Heart right ventricle (tissue), 16 donors: ENCODE measurements at places on chromosomes 7 and 10. TPM values are rescaled to one million over a fixed set of nuclear protein-coding genes. Genes with fewer than 3 reads are reported as not detected.

DNA sequence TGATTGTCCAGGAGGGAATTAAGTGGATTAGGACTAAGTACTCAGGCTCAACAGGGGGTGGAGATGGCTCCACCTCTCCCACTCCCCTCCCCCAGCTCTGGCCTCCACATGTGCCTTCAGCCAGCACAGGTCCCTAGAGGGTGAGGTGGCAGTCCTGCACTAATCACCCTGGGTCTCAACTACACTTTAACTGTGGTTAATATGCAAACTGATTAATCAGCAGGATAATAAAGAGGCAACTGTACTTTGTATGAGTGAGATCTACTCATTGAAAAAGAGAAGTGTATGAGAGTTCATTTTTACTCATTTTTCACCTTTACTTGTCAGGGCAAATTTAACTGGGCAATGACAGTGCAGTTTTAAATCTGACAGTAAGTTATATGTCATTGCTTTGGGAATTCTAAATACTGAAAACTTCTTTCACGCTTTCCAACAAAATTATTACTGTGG, 223.8 kb upstream of the CCDC6 start:
- H3K4me1 ChIP-seq = peaks cover 4% of the 10 kb centered on the region
- no peak for DNase-seq
- no peak overlapping the region for H3K27ac ChIP-seq
- H3K36me3 ChIP-seq = no peaks in the 10 kb centered on the region

DNA sequence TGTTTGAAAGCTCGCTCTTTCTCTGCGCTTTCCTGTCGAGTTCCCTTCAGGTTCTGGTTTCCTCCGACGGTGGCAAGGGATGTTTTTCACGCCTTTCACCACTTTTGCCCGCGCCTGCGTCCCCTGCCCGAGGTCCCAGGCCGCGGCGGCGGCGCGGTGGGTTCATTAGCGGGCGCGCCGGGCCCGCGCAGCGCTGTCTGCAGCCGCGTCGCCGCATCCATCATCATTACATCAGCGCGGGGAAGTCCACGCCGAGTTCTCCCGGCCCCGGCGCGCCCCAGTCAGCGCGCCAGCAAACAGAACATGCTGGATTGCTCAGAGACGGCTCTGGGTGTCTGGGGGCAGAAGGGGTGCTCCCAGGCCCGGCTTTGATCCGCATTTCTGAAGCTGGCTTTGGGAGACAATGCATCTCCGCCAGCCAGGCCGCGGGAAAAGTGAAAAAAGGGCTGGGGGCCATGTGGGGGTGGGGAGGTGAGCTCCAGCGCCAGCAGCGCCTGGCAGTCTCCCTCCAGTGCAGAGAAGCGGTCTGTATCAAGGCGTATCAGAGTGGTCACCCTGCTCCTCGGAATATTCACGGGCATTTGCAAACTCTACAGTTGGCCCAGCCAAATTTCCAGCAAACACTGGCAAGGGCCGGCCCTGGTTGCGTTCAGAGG, 8.9 kb downstream of the GLI3 start:
- peaks cover 18% of the 10 kb centered on the region for H3K27me3 ChIP-seq
- DNase-seq = peak; percentile 20
- peaks cover 11% of the 10 kb centered on the region for H3K4me1 ChIP-seq
- peak overlapping the region; percentile 29 for H3K4me3 ChIP-seq
- H3K36me3 ChIP-seq = no peaks in the 10 kb centered on the region

- H3K4me3 ChIP-seq = no peak overlapping the region
- no peaks in the 10 kb centered on the region for H3K4me1 ChIP-seq
- no peaks in the 10 kb centered on the region for H3K36me3 ChIP-seq
- peaks cover 29% of the 10 kb centered on the region for H3K27me3 ChIP-seq
- H3K27ac ChIP-seq = no peak overlapping the region
Measured at GRCh38 chr7:70177166-70177565, 578.9 kb downstream of the AUTS2 start.

DNA sequence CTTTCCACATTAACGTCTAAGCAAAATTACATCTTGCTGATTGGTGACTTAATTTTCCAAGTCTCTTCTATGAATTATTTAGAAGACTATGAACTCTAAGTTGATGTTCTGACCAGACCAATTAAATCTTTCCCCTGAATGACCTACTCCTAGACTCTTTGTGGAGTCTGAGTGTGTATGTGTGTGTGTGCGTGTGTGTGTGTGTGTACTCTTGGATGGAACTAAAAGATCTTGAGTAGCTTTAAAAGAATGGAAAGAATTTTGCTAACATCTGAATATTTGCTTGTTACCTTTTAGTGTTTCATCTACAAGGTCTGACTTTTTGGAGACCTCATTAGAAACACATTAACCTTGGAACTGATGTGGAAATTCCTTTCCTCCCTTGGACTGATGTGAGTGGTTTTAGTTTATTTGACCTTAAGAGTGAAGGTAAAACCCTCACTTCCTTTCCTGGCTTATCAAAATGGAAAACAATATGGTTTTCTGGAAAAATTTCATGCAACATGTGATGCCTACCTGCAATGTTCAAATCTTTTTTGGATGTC, 257.1 kb downstream of the GATA3 start:
- H3K27ac ChIP-seq = no peak overlapping the region
- no peaks in the 10 kb centered on the region for H3K27me3 ChIP-seq
- no peaks in the 10 kb centered on the region for H3K4me1 ChIP-seq

- H3K27ac ChIP-seq = peak overlapping the region; percentile 85
- peak overlapping the region; percentile 10 for H3K4me3 ChIP-seq
- H3K4me1 ChIP-seq = peaks cover 100% of the 10 kb centered on the region
- no peak for DNase-seq
- no peaks in the 10 kb centered on the region for H3K27me3 ChIP-seq
Measured at GRCh38 chr10:71836596-71836974, 14.5 kb downstream of the PSAP start.

- no peaks in the 10 kb centered on the region for H3K27me3 ChIP-seq
- H3K4me1 ChIP-seq = no peaks in the 10 kb centered on the region
- H3K4me3 ChIP-seq = no peak overlapping the region
- H3K27ac ChIP-seq = no peak overlapping the region
- no peak for DNase-seq
Measured at GRCh38 chr7:18740579-18740988, 245.0 kb downstream of the HDAC9 start.

- H3K27me3 ChIP-seq = no peaks in the 10 kb centered on the region
- peaks cover 54% of the 10 kb centered on the region for H3K4me1 ChIP-seq
- H3K36me3 ChIP-seq = no peaks in the 10 kb centered on the region
- no peak for DNase-seq
- no peak overlapping the region for H3K27ac ChIP-seq
- no peak overlapping the region for H3K4me3 ChIP-seq
Measured at GRCh38 chr7:47446871-47447466, 134.9 kb downstream of the TNS3 start.

DNA sequence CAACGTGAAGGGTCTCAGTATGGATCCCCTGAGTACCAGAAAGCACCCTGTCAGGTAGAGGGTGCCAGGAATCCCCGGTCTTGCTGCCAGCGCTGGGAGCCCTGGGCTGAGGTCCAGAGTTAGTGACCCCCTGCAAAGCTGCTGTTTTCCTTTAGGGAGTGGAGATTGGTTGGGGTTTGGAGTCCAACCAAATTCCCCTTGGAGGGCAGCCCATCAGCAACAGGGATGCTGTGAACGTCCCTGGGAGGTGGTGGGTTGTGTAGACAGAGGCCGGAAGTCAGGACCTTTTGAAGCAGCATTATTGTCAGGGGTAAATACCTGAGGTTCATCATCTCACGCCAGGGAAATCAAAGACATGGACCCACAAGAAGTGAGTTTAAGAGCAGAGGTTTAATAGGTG, 104.2 kb downstream of the COL26A1 start:
- H3K27me3 ChIP-seq = no peaks in the 10 kb centered on the region
- no peak overlapping the region for H3K27ac ChIP-seq
- no peaks in the 10 kb centered on the region for H3K4me1 ChIP-seq
- H3K36me3 ChIP-seq = no peaks in the 10 kb centered on the region

GRCh38 chr7:73742753-73743641, 4.4 kb upstream of the ABHD11 start:
- H3K36me3 ChIP-seq = no peaks in the 10 kb centered on the region
- no peak for DNase-seq
- H3K27me3 ChIP-seq = no peaks in the 10 kb centered on the region
- no peak overlapping the region for H3K4me3 ChIP-seq
- H3K4me1 ChIP-seq = peaks cover under 1% of the 10 kb centered on the region
- H3K27ac ChIP-seq = no peak overlapping the region

DNA sequence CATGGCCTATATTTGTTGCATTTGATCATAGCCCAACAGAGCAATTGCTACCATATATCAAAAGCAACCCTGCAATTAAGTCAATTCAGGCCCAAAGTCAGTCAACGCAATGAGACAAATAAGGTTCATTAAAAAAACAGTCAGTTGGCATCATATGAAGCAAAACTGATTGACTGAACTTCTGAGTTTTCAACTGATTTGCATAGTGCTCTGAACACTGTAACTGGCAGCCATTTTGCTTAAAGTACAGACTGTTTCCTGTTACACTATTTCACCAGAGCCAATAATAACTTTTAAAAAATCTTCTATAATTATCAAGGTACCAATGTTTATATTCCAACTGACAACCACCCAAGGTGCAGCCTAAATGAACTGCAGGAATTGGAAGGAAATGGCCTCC, 68.4 kb upstream of the RAPGEF5 start:
- no peak overlapping the region for H3K4me3 ChIP-seq
- H3K27me3 ChIP-seq = no peaks in the 10 kb centered on the region
- no peak for DNase-seq
- H3K27ac ChIP-seq = no peak overlapping the region

- peaks cover 58% of the 10 kb centered on the region for H3K4me1 ChIP-seq
- no peak for DNase-seq
- H3K27ac ChIP-seq = peak overlapping the region; percentile 93
- H3K36me3 ChIP-seq = no peaks in the 10 kb centered on the region
- H3K4me3 ChIP-seq = peak overlapping the region; percentile 2
Measured at GRCh38 chr10:80410578-80411145, 2.3 kb downstream of the PRXL2A start.

DNA sequence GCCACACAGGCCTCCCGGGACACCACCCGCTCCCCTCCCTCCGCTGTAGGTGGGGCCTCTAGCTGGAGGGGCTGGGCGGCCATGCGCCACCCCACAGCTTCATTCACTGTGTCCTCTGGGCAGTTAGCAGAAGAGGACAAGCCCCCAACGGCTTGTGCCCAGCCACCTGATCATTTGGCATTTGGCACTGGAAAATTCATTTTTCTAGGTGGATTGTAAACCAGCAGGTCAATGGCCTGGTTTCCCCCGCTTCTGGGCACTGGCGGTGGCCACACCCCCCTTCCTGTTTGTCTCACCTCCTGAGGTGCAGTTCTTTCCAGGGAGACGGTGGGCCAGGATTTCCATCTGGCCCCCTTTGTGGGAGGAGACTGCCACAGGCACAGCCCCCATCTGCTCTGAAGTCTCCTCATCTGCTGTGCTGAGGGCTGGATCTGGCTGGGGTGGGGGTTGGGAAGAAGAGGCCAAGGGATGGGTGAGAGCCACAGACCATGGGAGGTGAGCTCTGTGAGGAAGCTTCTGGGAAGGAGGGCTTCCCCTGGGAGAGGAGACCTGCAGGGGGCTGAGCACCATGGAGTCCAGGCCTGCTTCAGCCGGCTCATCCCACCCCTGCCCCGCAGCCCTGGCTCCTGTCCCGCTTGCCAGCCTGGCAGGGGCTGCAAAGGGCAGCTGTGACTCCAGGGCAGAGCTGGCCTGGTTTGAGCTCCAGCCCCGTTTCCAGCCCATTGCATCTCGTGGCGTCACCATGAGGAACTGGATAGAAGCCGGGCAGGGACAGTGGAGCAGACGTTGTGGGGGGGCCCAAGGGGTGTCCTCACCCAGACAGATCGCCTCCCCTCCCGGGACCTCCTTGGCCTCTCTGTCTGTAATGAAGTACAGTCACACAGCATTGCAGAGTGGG, 40.1 kb upstream of the SLC29A3 start:
- no peak overlapping the region for H3K27ac ChIP-seq
- H3K27me3 ChIP-seq = no peaks in the 10 kb centered on the region
- H3K36me3 ChIP-seq = no peaks in the 10 kb centered on the region
- peaks cover 42% of the 10 kb centered on the region for H3K4me1 ChIP-seq
- no peak overlapping the region for H3K4me3 ChIP-seq

- no peak overlapping the region for H3K4me3 ChIP-seq
- peaks cover 26% of the 10 kb centered on the region for H3K4me1 ChIP-seq
- H3K36me3 ChIP-seq = no peaks in the 10 kb centered on the region
- H3K27ac ChIP-seq = no peak overlapping the region
- H3K27me3 ChIP-seq = no peaks in the 10 kb centered on the region
- no peak for DNase-seq
Measured at GRCh38 chr7:30034501-30034900, 6.3 kb downstream of the PLEKHA8 start.

DNA sequence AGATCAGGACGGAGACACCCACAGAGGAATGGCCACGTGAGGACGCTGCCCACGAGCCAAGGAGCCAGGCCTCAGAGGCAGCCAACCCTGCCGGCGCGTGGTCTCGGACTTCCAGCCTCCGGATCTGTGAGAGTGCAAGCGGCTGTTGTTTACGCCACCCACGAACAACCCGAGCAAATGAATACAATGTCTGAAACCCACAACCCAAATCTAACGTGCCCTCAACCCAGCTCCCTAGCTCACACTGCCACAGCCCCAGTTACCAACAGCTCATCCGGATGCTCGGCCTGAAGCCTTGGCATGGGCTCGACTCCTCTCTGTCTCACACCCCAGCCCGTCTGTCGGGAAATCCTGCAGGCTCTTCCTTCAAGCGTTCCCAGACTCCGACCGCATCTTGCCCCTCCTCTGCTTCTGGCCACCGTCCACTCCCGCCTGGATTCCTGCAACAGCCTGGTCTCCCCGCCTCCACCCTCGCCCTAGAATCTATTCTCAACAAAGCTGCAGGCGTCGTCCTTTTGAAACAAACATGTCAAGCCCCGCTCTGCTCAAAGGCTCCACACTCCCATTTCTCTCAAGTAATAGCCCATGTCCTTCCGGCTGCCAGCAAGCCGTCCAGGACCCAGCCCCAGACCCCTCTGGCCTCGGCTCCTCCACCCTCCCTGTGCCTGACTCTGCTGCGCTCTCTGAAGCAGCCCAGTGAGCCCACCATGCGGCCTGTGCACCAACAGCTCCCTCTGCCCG, 35.3 kb downstream of the STK32C start:
- no peak overlapping the region for H3K27ac ChIP-seq
- no peaks in the 10 kb centered on the region for H3K4me1 ChIP-seq

- no peaks in the 10 kb centered on the region for H3K27me3 ChIP-seq
- no peaks in the 10 kb centered on the region for H3K36me3 ChIP-seq
- H3K4me1 ChIP-seq = no peaks in the 10 kb centered on the region
- no peak overlapping the region for H3K27ac ChIP-seq
Measured at GRCh38 chr7:82722946-82723345, 279.4 kb upstream of the CACNA2D1 start.

GRCh38 chr7:121307021-121307574, 21.7 kb upstream of the WNT16 start:
- H3K27ac ChIP-seq = no peak overlapping the region
- H3K36me3 ChIP-seq = no peaks in the 10 kb centered on the region
- H3K27me3 ChIP-seq = peaks cover 5% of the 10 kb centered on the region
- H3K4me3 ChIP-seq = no peak overlapping the region
- no peak for DNase-seq

The CLDN3 gene
- not detected for polyA plus RNA-seq

The SVIL gene
- polyA plus RNA-seq = 38.6 TPM

The VSTM2A gene
- not detected for polyA plus RNA-seq

The OPN1SW gene
- polyA plus RNA-seq = not detected

The STEAP1B gene
- 0.44 TPM for polyA plus RNA-seq

The GALNT17 gene
- 35.5 TPM for polyA plus RNA-seq

The CDH23 gene
- polyA plus RNA-seq = 7.2 TPM

The STAG3 gene
- polyA plus RNA-seq = 0.13 TPM

The AEBP1 gene
- 18.0 TPM for polyA plus RNA-seq

The SEMA3D gene
- 0.37 TPM for polyA plus RNA-seq

The CUZD1 gene
- polyA plus RNA-seq = 1.1 TPM

The C10orf53 gene
- polyA plus RNA-seq = not detected
